ENCODE measurements at places on chromosomes 1 and 21.

DNA sequence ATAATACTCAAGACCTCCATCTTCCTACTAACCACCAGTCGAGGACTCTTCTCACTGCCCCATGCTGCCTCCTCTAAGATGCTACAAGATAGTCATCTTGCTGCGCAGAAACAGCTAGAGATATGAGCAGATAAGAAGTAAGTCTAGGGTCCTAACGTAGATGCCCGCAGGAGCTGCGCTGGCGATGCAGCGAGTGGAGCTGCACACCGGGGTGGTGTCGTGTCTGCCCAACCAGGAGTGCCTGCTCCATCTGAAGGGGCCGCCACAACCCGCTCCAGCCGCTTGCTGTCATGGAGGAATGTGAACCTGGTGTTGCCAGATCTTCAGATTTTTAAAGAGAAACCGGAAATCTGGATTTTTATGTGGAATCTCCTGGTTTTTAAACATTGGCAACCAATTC is 175.1 kb downstream of the VPS13D start:
- no peak for DNase-seq

GRCh38 chr1:109136766-109137165 is 22.9 kb downstream of the ELAPOR1 start:
- no peak for DNase-seq

- DNase-seq: peak; percentile 17
Measured at GRCh38 chr21:35528116-35529042, 479.3 kb upstream of the RUNX1 start.

- DNase-seq: peak; percentile 11
Measured at GRCh38 chr1:159188375-159188788, 16.3 kb upstream of the ACKR1 start.

GRCh38 chr1:177784409-177784808 is 185.4 kb downstream of the SEC16B start:
- no peak for DNase-seq

DNA sequence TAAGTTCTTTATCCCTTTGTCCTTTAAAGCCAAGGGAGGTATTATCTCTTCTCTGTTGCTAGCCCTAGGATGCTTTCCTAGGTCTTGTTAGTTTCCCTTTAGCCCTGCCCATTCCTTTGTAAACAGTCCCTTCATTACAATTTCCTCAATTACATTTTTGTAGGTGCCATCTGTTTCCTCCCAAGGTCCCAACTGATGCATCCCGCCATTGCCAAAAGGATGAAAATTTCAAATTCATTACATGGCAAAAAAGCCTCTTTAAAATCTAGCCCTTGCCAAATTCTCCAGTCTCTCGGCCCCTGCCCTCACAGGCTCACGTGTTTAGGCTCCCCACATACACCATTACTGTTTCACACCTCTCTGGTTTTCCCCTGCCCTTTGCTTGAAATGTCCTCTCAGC is 151.9 kb upstream of the C1orf87 start:
- no peak for DNase-seq

DNA sequence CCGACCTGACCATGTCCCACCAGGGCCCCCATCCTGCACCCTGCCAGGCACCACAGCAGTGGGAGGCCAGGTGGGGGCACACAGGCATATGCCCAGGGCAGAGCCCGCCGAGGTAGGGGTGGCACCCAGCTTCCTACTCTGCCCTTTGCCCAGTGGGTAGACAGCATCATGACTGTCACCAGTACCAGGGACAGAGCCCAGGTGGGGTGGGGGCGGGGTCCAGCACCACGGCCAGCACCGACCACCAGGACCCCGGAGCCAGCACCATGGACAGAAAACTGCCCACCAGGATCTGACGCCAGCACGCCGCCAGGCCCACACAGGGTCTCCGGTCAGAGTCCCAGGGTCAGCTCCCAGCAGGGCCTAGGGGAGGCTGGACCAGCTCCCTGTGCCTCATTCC is 3.8 kb downstream of the TAS1R3 start:
- DNase-seq: no peak

- DNase-seq: no peak
Measured at GRCh38 chr21:41667136-41667535, 99.7 kb downstream of the RIPK4 start.

GRCh38 chr1:57281324-57281723 is 142.5 kb downstream of the DAB1 start:
- no peak for DNase-seq

DNA sequence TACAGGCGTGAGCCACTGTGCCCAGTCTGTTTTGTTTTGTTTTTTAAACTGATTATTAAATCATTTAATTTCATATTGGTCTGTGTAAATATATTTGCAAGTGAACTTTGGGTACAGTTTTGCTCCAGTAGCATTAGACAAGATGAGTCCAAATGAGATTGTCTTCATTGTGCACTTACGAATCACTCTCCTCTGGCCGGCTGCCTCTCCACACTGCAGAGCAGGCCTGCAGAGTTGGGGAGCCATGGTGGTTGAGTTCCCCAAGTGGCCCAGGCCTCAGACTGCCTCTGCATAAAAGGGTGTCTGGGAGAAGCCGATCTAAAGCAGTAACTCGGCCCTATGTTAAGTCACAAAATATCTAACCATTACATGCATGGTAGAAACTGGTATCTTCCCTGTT is 74.8 kb downstream of the ATP5PO start:
- no peak for DNase-seq

GRCh38 chr1:246497331-246497915 is 9.7 kb downstream of the SMYD3 start:
- DNase-seq: peak; percentile 39

DNA sequence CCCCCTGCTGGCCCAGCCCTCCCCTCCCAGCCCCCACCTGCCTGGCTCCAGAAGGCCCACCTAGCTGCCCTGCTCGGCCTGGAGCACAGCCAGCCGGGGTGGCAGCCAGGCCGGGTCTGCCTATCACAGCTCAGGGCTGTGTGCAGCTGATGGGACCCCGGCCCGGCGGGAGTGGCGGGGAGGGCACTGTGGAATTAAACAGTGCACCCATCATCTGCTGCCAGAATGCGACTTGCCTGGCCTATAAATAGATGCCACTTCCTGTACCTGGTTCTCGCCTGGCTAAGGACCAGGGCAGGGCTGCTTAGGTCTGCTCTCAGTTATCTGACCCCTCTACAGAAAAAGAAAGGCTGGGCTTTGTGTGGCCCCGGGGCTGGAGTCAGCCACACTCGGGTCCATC is 98.2 kb upstream of the VAMP3 start:
- DNase-seq: no peak
